ENCODE measurements at places on chromosomes 1 and 21.

GRCh38 chr1:228500143-228500734 is 13.1 kb downstream of the RNF187 start:
- no peak for DNase-seq

- DNase-seq = no peak
These were observed at the start of gene SLAMF1 for GRCh38 chr1:160646711-160647328. SLAMF1 (minus strand) TSS chr1:160647044; CDS start chr1:160646945, 99 bp downstream.

GRCh38 chr1:102937401-102937800 is 170.9 kb downstream of the COL11A1 start:
- DNase-seq = no peak

DNA sequence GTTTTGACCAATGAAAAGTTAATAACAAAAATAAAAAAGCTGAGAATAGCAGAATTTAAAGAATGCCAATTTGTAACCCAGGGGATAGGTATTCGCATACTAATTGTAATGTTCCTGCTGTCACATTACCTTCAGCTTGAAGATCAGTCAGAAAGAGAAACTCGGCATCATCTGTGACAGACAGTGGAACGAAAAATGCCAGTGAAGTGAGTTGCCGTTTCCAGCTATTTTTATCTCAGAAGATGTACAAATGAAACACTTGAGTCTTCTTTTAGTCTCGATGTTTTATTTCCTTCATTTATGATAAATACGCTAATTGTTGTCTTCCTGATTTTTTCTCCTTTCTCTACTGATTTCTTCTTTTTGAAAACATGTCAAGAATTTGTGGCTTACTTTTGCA is 26.1 kb downstream of the RGS21 start:
- DNase-seq = no peak

DNA sequence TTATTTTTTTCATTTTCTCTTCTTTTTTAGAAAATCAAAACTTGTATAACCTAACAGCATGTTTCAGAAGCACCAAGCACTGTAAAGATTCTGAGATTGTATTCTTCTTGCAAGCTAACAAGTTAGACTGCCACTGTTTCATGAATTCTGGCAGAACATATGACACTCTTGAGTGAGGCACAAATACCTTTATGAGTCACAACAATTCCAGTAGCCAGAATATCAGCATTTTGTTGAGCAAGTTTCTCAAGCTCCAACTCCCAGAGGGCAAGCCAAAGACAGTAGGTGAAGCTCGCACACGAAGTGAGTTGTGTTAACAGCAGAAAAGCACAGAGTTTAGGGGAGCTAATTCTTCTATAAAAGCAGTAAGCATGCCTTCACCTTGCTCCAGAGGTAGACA is 268.8 kb upstream of the NCAM2 start:
- DNase-seq = no peak

GRCh38 chr21:29661672-29662442 is 277.9 kb downstream of the GRIK1 start:
- no peak for DNase-seq

- DNase-seq = no peak
These were observed 1.3 kb downstream of the ZBTB7B start for GRCh38 chr1:155003766-155004351.

DNA sequence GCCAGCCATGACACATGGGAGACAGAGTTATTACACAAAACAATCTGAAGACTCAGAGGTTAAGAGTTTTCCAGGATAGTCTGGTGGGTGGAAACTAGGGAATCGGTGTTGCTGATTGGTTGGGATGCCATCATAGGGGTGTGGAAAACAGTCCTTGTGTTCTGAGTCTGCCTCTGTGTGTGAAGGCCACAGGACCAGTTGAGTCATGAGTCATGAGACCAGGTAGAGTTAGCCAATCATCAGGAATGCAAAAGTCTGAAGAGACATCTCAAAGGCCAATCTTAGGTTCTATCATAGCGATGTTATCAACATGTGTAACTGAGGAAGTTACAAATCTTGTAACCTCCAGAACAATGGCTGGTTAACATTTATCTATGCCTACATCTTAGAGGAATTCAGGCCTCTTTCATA is 49.7 kb upstream of the NEK7 start:
- DNase-seq = no peak

GRCh38 chr21:42198929-42199867 is 19.7 kb upstream of the ABCG1 start:
- DNase-seq = peak; percentile 43

Data from lower leg skin (tissue), 4 donors.